ENCODE measurements at places on chromosomes 1 and 21.
A peak's percentile ranks its signal among the peaks of the same experiment; 100 is the strongest.

- DNase-seq = no peak
Measured at GRCh38 chr21:35895598-35895997, 164.7 kb downstream of the SETD4 start.

DNA sequence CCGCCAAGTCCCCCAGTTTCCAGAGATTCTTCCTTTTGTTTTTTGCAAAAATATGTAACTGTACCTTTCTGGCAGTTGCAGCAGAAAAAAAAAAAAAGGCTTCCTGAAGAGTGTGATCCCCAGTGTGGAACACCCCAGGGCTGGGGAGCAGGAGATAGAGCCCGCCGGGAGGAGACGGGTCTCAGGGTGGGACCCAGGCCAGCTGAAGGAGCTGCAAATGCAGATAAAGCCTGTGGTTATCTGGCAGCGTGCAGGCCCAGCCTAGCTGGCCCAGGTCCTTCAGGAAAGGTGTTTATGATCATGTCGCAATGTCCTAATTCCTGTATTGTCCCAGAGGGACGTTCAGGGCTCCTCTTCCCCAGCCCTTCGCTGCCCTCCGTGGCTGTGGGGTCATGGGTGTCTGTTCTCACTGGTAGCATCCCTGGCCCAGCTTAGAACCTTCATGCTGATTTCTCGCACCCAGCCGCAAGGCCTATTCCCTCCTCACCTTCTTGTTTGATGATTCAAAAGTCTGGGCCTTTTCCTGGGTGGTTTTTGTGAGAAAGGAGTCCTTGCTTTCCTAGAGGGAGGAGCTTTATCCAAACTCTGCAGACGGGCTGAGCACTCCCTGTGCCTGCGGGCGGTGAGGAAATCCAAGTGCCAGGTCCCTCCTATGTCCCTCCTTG, 26.2 kb downstream of the RNF187 start:
- DNase-seq = no peak

GRCh38 chr1:204323887-204324286, 35.8 kb downstream of the PLEKHA6 start:
- peak; percentile 66 for DNase-seq

GRCh38 chr1:215276582-215276981, 194.0 kb downstream of the KCNK2 start:
- no peak for DNase-seq

DNA sequence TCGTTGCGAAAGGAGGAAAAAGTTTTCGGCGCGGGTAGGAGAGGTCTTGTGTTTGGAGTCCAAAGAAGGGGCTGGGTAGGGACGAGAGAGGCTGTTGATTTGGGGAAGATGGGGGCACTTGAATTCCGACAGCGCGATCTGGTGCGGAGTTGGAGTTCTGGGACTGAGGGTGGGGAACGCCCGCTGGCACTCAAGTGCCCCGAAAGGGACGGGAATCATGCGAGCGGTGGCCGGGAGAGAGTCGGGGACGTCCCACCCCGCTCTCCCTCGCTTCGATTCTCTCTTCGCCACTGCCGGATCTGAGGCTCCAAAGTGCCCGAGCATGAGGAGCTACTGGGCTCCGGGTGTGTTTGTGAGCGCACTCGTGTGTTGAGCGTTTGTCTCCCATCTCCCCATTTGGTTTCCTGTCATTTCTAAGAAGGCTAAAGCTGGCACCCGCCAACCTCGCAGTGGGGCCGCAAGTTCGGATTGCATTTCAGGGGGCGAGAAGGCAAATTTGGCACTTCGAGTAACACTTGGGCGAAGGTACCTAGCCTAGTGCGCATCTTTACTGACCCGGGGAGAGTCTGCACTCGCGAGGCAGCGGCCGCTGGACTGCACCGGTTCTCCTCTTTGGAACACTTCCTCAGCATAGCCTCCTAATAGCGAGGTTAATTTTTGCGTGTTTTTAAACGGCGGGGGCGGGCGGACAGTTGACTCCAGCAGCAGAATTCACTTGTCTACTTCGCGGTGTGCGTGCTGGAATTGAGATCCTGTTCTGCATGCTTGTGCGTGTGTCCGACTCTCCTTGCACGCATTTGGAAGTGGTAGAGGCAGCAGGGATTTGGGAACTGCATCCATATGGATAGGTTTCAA, 1.2 kb downstream of the CHRM3 start:
- peak; percentile 27 for DNase-seq

DNA sequence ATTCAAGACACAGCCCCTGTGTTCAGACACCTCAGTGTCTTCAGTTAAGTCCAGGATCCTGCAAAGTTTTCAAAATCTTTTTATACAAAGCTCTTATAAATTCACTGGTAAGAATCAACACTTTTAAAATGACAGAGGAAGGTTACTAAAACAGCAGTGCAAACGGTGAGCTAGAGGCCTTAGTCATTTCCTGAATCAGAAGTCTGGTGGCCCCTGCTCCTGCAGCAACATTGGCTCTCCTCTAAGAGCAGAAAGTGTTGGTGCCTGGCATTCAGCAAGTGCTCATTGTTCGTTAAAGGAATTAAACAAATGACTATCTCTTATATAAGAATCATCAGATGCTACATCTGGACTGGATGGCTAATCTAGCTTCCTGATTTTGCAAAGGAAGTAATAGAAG, 282.9 kb downstream of the PTGER3 start:
- no peak for DNase-seq

- DNase-seq = no peak
Measured at GRCh38 chr21:18204931-18205330, 39.7 kb upstream of the CHODL start.

- DNase-seq = no peak
Measured at GRCh38 chr21:34313116-34313515, 50.7 kb upstream of the KCNE2 start.

DNA sequence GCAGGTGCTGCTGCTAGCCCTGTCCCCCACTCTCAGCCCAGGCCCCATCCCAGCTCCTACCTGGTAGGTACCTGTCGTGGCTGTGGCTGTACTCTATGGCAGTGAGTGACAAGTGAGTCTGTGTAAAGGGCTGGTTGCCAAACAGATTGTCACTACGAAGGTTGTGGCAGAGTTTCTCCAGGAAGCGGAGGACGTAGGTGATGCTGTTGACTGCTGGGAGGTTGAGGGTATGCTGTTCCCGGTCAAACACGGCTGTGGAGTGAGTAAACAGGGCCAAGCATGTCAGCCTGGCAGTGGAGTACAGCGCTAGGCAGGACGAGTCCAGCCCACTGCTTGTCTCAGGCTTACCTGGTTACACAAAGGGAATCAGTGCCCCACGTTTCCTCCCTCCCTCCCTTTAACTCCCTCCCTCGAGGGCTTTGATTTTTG, 24.8 kb upstream of the SLFNL1 start:
- no peak for DNase-seq

DNA sequence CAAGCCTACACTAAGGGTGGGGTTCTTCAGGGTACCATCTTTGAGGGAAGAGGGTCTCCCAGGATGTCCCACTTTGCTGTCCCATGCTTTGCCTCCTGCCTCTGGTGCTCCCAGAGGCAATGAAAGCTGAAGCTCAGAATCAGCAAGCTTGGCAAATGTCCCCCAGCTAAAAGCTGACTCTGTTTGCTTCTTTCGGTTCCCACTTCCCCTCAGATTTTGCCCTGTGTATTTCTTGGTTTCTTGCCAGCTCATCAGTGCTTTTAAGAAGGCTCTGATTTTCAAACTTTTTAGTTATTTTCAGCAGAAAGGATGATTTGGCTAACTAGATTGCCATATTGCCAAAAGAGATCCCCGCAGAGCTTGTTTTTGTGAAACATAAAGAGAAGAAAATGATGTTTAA, 33.1 kb upstream of the COG2 start:
- no peak for DNase-seq
